Stimulated activated CD8-positive, alpha-beta memory T cell treated with anti-CD3 and anti-CD28 coated beads, Interleukin-4, amount 100 ng/mL, for 1 hour (primary cell): ENCODE measurements at places on chromosomes 1 and 21.

- DNase-seq, result no peak
These were observed 2.0 kb downstream of the FCER1G start for GRCh38 chr1:161216945-161217712.

- no peak for DNase-seq
These were observed 157.9 kb downstream of the PEX14 start for GRCh38 chr1:10632691-10633090.

GRCh38 chr1:228490120-228491078, 3.2 kb downstream of the RNF187 start:
- no peak for DNase-seq

DNA sequence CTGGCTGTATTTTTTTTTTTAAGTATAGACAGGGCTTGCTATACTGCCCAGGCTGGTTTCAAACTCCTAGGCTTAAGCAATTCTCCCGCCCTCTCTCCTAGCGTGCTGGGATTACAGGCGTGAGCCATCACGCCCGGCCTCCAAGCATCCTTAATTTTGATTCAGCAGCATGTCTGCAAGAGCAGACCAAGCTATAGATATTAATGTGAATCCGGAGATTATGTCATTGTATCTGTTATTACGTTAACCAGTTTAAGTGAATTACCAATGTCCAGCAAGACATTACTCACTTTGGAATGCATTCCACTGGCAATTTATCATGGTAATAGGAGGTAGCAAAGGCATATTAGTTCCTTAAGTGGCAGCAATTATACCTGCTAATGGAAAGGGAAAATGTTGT, 179.7 kb downstream of the CHRM3 start:
- DNase-seq, result no peak

DNA sequence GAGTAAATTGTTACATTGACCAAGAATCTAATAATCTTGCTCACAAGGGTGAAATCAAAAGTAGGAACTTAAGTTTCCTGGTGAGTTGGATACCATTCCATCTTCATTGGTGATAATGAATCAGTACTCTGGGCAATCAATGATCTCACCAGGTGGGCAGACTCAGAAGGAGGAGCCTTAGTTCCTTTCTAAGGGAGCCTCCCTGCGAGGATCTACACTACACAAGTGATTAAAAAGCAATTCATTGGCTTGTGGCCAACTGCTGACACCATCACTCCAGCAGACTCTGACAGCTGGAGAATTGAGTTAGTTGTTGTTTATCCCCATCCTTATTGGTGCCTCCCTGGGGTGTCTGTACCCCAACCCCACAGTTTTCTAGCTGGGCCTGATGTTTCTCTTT, 84.1 kb upstream of the VANGL1 start:
- no peak for DNase-seq

- no peak for DNase-seq
These were observed 153.8 kb downstream of the ADGRL2 start for GRCh38 chr1:81954534-81955020.

- peak; percentile 45 for DNase-seq
These were observed 13.5 kb downstream of the ESPN start for GRCh38 chr1:6438047-6438525.

GRCh38 chr1:178581351-178582303, 68.7 kb downstream of the TEX35 start:
- DNase-seq, result no peak

GRCh38 chr1:57316291-57316690, 107.6 kb downstream of the DAB1 start:
- DNase-seq, result no peak

- DNase-seq, result no peak
These were observed 272.7 kb upstream of the CACYBP start for GRCh38 chr1:174726880-174727585.

DNA sequence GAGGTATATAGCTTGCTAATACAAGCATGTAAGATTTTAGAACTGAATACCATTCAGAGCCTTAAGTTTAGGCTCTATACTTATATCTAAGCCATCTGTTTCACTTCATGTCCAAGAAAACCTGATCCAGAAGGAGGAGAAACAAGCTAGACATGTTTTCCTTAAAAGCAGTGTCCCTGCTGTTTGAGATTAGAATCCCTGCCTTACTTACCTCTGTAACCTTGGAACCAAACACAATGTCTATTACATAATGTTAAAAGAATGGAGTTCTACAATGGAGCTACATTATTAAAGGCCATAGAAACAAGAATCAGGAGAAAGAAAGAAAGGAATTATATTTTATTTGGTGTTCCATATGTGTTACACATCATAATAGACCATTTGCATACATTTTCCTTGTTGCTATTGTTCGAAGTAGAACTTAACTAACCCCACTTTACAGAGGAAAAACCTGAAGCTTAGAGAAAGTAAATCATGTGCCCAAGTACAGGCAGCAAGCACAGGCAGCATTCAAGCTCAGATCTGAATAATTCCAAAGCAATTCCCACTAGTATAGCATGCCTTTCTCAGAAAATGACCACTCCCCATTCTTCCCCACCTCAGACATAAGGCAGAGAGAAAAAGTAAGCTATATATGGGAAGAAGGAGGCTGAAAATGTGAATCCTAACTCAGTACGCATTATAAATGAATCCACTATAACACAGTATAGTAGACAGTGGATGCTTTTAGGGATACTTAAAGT, 380.1 kb upstream of the SPAG17 start:
- no peak for DNase-seq

- no peak for DNase-seq
These were observed 29.9 kb downstream of the TP53BP2 start for GRCh38 chr1:223815865-223816264.

DNA sequence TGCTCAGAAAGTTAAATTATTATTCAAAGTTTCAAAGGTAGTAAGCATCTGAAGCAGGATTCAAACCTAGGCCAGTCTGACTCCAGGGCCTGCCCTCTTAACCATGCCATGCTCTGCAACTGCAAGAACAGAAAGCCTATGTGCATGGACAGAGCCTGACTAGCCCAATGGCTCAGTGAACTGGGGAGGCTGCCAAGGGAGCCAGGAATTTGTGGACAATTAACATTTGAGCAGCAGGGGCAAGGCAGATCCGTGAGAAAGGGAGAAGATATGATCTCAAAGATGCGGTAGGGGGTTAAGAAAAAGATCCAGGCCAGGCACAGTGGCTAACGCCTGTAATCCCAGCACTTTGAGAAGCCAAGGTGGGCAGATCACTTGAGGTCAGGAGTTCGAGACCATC, 6.5 kb upstream of the ATP1A4 start:
- DNase-seq, result no peak

GRCh38 chr1:39406533-39407450, 84.6 kb upstream of the BMP8A start:
- DNase-seq, result no peak

- DNase-seq, result no peak
These were observed 330.3 kb upstream of the SNX7 start for GRCh38 chr1:98331243-98331642.

DNA sequence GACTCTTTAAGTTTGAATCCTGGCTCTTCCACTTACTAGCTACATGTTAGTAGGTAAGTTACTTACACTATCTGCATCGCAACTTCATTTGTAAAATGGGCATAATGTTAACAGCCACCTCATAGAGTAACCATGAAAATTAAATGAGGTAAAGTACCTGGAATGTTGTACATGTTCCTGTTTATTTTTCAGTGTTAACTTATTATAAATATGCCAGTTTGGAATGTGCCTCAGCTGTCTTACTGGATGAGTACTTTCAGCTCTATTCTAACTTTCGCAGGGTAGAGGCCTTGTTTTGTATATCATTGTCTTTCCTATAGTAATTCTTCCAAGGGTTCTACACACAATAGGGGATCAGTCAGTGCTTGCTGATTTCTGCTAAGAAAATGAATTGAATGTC, 167.4 kb downstream of the DUSP10 start:
- no peak for DNase-seq

DNA sequence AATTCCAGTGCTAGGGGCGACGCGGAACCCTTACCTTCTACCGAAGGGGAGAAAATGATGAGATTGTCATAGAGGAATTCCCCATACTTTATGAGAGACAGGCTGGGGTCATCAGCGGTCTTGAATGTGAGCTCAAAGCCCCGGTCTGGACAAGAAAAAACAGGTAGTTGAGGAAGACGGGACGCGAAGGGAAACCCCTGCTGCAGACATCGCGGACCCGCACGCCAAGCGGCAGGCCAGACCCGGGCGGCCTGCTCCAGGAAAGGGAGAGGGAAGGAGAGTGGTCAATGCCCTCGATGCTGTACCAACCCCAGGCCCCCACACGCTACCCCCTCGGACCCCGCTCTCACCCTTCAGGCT, 342 bp downstream of the DDOST start:
- no peak for DNase-seq

- no peak for DNase-seq
These were observed 171.9 kb downstream of the COL24A1 start for GRCh38 chr1:85984636-85985035.

GRCh38 chr1:161241682-161242081, 3.7 kb upstream of the NR1I3 start:
- DNase-seq, result no peak

- DNase-seq, result no peak
These were observed 13.8 kb upstream of the AVPR1B start for GRCh38 chr1:206131037-206131436.

- DNase-seq, result no peak
These were observed 257.1 kb upstream of the CSF3R start for GRCh38 chr1:36739703-36740289.

DNA sequence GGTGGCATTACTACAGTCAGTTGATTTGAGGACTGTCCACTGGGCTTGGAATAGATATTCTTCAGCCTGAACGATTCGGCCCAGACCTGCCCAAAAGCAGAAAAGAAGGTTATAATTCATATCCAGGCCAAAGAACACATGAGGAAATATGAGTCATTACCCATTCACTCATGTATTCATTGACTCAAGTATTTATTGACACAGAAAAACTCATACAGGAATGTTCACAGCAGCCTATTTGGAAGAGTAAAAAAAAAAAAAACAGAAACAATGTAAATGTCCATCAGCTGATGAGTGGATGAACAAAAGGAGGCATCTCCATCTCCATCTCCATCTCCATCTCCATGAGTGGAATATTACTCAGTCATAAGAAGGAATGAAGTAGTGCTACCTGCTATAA, 15.9 kb downstream of the ZMYND12 start:
- DNase-seq, result no peak

GRCh38 chr1:107871687-107872395, 93.1 kb downstream of the VAV3 start:
- no peak for DNase-seq

DNA sequence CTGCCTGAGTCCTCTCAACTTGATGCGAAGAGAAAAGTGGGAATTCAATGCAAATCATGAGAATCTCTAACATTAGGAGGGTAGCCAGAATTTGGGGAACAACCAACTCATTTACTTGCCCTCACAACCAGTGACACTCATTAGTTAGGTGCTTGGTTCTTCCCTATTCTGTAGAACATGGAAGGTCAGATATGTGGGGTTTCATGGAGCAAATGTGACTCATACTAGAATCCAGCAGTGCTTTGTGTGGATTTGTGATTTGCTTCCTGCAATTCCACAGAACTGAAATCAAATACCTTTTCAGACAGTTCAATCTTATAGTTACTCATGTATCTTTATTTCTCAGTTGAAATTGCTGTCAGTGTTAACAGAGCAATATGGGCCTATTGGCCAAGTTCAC, 6.9 kb upstream of the ETV3 start:
- DNase-seq, result no peak

- no peak for DNase-seq
These were observed 41.1 kb downstream of the COLGALT2 start for GRCh38 chr1:183996396-183996795.

- DNase-seq, result no peak
These were observed 147.9 kb downstream of the MAGI3 start for GRCh38 chr1:113538225-113538624.

DNA sequence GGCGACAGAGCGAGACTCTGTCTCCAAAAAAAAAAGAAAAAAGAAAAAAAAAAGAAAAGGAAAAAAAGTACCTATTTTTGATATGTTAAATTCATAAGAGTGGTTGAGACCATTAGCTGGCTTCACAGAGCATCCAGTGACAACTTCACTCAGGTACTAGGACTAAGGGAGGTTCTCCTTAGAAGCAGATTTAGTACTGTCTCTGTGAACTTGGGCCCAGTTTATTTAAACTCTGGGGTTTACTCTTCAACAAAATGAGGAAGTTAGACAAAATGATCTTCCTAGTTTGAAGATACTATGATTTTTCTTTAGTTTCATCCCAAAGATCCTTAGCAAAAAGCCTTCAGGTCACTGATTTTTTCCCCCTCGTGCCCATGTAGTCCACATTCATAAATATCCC, 21.2 kb downstream of the MACO1 start:
- no peak for DNase-seq

DNA sequence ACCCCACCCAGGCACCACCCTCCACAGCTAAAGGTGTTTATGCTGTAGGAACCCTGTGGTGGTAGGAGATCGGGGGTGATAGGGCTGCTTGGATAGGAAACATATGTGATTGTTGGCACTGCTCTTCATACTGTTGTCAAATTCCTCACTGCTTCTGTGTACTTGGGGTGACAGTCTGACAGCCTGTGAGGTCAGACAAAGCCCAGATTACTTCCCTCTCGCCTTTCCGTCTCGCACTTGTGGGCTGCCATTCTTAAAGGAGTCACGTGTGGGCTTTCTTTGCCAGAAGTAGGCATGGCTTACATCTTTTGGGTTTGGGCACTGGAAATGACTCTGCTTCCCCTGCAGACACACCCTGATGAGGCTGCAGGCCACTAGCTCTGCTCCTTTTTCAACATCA, 363.8 kb downstream of the DISC1 start:
- no peak for DNase-seq

DNA sequence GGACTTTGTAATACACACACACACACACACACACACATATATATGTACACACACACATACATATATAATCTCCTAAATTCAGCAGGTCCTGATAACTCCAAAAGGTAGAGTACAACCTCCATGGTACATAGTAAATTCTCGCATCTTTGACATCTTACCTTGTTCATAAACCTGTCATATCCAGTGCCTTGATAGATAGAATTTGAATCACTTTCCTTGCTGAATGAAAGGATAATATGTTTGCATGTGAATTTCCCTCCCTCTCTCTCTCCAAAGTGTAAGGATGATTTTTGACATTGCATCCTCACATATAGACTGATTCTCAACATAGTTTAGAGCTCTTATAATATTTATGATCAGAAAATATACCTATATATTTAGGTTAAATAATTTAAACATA, 567.1 kb upstream of the ADGRL2 start:
- no peak for DNase-seq

- DNase-seq, result no peak
These were observed 33.6 kb upstream of the TRABD2B start for GRCh38 chr1:48030696-48031365.

- no peak for DNase-seq
These were observed 228.4 kb upstream of the NRIP1 start for GRCh38 chr21:15293240-15293639.

- no peak for DNase-seq
These were observed 17.7 kb downstream of the DHCR24 start for GRCh38 chr1:54869173-54869851.
